ENCODE measurements at places on chromosomes 13 and 19.

DNA sequence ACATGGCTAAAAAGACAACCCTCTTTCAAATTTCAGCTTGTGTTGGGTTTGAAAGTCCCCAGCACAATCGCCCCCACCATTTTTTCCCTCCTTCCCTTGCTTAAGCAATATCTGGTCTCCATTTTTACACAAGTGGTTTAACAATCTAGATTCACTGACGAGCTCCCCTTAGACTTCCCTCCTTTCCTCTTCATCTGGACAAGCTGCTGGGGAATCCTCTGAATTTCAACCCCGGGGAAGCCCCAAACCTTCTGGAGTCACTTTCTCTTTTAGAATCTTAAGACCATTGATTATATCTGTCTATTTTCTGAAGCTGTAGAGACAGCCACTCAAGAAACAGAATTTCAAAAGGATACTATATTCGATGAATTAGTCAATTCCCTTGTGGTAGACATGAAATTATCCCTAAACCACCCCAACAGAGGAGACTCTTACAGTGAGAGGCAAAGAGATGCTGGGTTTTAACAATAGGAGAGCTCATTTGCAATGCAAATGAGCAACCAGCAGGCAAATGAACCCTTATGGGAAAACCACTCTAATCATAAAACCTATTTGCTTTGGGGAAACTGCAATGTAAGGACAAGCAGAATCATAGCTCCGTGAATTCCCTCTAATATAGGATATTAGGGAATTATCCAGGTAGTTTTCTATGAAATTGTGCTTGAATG, 78.9 kb downstream of the TEX26 start:
- DNase-seq, result no peak

DNA sequence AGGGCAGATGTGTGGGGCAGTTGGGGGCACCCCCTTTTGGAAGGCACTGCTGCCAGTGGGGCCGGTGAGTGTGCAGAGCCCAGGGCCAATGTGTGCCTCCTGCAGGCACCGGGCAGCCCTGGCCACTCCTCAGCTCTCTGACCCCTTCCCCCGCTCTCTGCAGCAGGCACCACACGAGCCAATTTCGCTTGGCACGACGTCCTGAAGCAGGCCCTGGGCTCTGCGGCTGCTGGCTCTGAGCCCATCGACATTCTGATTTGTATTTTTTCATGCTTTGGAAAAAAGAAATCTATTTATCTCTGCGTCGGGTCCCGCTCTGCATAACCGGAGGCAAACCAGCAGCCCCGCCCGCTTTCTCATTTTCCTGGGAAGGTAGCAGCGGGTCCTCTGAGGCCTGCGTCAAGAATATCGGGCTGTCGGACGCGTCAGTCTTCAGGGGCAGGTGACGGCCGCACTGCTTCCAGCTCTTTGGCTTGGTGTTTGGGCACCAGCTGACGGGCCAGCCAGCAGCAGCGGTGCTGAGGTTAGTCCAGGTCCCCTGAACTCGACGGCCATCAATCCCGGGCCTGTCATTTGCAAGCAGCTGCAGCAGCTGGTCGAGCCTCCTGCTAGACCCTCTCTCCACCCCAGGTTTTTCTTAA, 134.3 kb downstream of the KDM4B start:
- DNase-seq, result no peak

DNA sequence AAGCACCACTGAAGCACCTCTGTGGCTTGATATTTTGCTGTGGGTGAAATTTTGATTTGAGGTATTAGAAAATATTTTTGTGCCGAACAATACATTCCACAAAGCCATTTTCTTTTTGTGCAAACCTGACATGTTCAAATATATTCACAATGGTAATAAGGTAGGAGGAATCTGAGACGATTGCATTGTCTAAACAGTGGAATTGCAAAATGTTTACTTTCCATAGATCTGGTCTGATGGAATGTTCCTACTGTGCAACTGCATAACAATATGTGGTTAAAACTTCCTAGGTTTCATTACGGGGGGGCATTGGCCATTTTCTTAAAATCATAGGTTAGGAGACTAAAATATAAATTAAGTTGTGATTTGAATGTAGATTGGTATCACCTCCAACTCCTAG, 42.7 kb upstream of the AKAP11 start:
- DNase-seq, result no peak

GRCh38 chr13:38045278-38046048, 175.9 kb upstream of the TRPC4 start:
- no peak for DNase-seq

DNA sequence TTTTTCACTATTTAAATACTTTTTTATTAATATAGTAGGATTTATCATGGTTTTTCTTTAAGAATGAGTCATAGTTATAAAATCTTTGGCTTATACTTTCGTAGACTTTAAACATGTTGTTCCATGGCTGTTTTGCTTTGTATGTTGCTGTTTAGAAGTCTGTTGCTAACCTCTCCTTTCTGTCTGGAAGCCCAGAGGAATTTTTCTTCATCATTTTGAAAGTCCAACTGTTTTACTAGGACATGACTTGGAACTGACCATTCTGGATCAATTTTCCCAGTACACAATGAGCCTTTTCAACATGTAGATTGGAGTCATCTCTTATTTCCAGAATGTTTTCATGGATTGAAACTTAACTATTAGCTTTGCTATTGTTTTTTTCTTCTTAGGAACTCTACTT, 7.9 kb downstream of the CAB39L start:
- no peak for DNase-seq

DNA sequence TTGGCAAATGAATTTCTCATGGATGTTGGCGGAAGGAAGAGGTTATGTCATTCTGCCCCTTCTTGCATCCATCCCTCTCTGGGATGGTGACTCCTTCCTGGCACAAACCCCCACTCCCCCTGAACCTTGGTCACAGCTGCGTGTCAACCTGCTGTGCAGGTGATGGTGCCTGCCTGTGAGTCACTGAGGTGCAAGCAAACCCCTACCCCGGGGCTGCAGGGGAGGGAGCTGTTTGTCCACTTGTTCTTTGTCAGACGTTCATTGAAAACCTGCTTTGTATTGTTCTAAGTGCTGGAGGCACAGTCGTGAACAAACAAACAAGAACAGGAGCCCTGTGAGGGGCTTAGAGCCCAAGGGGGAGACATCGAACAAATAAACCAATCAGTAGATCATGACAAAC, 2.0 kb upstream of the GAPDHS start:
- DNase-seq, result no peak

DNA sequence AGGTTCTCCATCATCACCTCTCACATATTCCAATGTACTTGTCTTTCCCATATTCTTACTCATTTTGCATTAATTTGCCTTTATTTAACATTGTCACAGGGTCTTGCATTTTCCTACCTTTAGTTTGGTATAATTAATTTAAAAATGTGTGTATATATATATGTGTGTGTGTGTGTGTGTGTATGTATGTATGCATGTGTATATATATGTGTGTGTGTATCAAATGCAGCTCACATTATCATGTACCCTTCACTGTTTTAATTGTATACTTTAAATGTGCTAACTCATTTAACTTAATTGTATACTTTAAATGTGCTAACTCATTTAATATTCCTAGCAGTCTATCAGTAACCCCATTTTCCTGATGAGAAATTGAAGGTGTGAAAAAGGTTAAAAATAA, 104.5 kb downstream of the PCDH9 start:
- DNase-seq, result no peak

- no peak for DNase-seq
These were observed 98.3 kb downstream of the TNFRSF19 start for GRCh38 chr13:23668562-23668961.

DNA sequence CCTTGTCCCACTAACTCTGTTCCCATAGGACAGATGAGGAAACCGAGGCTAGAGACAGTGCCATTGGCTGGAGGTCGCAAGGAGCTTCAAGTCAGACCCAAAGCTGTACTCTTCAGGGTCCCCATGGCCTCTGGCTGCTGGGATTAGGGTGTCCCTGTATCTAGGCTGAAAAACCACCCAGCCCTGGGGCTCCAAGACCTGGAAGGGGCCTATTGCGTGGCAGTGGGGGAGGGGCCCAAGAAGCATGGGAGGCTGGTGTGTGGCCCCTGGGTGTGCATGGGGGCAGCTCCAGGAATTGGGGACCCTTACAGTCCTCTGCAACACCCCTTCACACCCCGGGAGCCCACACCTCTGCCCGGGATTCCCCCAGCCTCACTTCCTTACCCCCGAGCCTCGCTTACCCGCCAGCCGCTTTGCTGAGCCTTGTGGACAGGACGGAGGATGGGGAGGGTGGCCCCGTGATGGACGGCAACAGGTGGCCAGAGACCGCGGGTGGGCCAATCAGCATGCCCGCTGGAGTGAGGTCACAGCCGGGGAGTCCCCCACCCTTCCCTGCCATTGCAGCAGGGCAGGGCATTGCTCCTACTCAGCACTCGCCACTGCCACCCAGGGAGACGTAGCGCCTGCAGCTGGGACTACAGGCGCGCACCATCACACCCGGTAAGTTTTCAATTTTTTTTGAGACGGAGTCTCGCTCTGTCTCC, at the start of gene JSRP1:
TSS of gene JSRP1 (minus strand) at position 436 of the 704 bp plus-strand sequence. CDS start 1,103 bp downstream, outside the sequence.
- DNase-seq, result no peak

Measured in progenitor cell of endocrine pancreas (in vitro differentiated cells).